ENCODE measurements at places on chromosomes 13 and 19.

- no peak for DNase-seq
Measured at GRCh38 chr19:2579678-2580280, 103.9 kb downstream of the GADD45B start.

- no peak for DNase-seq
Measured at GRCh38 chr13:48853728-48854102, 122.0 kb upstream of the FNDC3A start.

DNA sequence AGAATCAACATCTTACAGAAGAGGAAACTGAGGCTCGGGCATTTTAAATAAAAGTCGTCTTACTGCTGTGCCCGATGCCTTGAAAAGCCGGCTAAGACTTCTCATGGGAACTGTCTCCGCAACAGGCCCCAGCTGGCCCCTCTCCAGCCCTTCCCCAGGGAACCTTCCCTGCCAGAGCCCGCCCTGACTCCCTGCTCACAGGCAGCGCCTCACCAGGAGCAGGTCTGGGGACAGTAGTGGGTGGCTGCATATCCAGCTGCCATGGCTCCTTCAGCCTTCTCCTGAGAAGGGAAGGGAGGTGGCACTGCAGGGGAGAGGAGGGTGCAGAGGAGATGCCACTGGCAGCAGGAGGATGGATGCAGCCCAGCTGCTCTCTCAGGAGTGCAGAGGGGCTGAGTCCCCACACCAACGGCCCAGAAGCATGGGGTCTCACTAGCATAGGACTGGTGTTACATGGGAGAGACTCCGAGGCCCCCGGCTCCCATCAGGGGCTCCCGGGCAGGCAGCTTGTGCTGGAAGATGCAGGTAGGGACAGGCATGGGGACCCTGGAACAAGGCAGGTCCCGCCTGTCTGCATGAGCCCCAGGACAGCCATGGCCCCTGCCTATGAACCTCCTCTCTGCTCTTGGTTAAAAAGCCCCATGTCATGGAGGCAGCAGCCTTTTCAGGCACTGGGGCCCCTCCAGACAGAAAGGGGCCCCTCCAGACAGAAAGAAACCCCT lies 216.4 kb upstream of the SGCG start:
- DNase-seq, result no peak

GRCh38 chr13:40087091-40088002 lies 431.9 kb downstream of the COG6 start:
- no peak for DNase-seq

DNA sequence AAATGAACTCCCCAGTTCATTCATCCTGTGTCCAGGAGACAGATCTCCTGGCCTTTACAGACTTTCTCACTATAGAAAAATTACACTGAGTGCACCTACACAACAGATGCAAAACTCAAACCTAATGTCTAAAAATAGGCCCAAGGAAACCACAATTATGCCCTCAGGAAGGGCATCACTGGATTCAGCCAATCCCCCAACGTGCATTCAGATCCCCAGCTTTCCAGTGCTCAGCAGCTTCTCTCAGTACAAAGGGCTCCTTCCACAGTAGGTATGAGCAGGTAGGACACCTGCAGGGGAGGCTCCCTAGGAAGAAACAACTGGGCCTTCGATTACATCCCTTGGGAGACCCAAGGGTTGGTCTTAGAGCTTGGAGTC lies 2.1 kb downstream of the ZNF709 start:
- DNase-seq, result no peak

- no peak for DNase-seq
Measured at GRCh38 chr13:58989556-58989955, 1174.2 kb downstream of the DIAPH3 start.

GRCh38 chr13:95323930-95324662 lies 22.8 kb upstream of the ABCC4 start:
- no peak for DNase-seq

DNA sequence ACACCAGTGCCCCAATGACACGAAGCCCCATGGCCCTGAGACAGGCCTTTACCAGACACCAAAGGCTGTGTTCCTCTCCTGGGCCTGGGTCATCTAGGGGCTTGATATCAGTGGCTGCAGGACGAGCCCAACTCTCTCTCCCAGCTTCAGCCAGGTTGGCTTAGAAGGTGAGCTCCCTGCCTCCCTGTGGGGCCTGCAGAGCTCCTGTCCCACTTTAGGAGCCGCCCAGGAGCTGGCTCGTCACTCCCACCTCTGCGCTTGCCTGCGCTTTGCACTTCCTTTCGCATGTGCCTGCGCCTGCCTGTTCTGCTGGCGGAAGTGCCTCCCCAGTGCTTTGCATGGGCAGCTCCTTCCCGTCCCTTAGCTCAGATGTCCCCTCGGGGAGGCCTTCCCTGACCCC lies 4.9 kb downstream of the CALM3 start:
- DNase-seq, result no peak

GRCh38 chr19:54420068-54420382 lies 4.8 kb downstream of the TTYH1 start:
- no peak for DNase-seq

- DNase-seq, result no peak
Measured at GRCh38 chr13:59451236-59451635, 712.5 kb downstream of the DIAPH3 start.

GRCh38 chr13:29743201-29743786 lies 107.1 kb downstream of the UBL3 start:
- no peak for DNase-seq

DNA sequence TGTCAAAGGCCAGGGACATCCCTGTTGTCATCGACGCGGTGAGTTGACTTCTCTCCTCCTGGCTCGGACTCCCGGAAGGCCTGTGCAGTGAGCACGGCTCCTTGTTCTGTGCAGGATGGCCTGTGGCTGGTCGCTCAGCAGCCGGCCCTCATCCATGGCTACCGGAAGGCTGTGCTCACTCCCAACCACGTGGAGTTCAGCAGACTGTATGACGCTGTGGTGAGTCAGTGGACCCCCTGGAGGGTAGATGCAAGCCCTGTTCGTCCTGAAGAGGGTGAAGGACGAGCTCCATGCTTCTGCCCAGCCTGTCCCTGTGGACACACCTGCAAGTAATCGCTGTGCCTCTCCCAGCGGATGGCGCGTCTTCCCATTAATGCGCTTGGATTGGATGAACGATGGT lies 19.2 kb downstream of the NAXD start:
- no peak for DNase-seq

- DNase-seq, result no peak
Measured at GRCh38 chr13:95620825-95621498, 23.5 kb downstream of the DZIP1 start.

DNA sequence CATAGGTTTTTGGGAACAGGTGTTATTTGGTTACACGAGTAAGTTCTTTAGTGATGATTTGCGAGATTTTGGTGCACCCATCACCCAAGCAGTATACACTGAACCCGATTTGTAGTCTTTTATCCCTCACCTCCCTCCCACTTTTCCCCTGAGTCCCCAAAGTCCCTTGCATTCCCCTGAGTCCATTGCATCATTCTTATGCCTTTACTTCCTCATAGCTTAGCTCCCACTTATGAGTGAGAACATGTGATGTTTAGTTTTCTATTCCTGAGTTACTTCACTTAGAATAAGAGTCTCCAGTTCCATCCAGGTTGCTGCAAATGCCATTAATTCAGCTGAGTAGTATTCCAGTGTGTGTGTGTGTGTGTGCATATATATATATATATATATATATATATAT lies 97.2 kb upstream of the EDNRB start:
- DNase-seq, result no peak

DNA sequence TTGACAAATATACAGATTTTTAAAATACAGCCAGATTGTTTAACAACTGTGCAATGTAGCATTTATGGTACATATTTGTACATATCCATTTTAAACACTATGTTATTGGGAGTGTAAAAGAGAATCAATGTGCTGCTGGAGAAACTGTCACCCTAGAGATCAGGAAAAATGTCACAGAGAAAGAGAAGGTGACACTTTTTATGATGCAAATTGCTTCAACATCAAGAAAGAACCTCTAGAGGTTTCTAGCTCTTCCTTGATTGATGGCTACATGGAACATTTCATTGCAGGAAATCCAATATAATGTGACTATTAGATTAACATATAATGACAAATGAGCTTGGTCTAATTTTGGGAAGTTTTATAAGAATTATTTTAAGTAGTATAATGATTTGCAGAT lies 1491.2 kb upstream of the PCDH20 start:
- DNase-seq, result no peak

GRCh38 chr19:8608941-8609278 lies 1.6 kb downstream of the ADAMTS10 start:
- no peak for DNase-seq

DNA sequence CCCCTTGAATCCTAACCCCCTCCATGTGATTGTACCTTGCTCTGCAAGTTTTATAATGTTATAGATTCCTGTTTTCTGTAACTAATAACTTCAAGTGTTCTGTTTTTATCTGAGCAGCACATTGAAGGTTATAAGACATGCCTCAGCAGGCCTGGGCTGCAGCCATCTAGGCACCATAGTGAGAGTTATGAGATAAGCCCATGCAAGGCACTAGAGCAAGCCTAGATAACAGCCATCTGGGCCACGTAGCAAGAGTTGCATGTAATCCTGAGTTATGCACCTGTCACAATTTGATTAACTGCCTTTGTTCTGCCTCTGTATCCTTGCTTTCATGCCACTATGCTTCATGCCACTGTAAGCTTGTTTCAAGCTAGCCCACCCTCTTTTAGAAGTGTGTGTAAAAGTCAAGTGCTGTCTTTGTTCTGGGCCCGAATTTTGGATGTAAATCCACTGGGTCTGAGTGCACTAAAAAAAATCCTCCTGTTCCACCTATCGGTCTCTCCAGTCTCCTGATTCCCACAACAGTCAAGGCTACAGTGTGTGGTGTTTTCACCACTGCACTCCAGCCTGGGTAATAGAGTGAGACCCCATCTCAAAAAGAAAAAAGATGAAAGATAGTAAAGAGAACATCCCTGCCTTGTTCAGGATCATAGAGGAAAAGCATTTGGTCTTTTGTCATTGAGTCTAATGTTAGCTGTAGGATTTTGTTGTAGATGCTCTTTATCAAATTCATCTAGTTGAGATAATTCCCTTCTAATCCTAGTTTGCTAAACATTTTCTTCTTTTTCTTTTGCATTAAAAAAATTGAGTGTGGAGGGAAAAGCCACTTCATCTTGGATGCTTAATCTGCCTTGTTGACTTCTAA lies 16.0 kb upstream of the KBTBD6 start:
- DNase-seq, result no peak

- no peak for DNase-seq
Measured at GRCh38 chr13:89903115-89903514, 1444.4 kb upstream of the MIR17HG start.

- DNase-seq, result no peak
Measured at GRCh38 chr13:80444240-80445015, 103.5 kb upstream of the SPRY2 start.

DNA sequence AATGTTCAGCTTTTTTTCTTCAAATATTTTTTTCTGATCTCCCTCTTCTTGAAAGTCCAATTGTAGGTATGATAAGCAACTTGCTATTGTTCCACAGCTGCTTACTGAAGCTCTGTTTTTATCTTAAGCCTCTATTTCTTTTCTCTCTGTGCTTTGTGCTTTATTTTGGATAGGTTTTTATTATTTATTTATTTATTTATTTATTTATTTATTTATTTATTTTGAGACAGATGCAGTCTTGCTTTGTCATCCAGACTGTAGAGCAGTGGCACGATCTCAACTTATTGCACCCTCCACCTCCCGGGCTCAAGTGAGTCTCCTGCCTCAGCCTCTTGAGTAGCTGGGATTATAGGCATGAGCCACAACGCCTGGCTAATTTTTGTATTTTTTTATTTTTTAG lies 199.4 kb downstream of the KLF12 start:
- no peak for DNase-seq

- no peak for DNase-seq
Measured at GRCh38 chr19:7925171-7925851, 624 bp downstream of the CTXN1 start.

GRCh38 chr13:99642006-99642405 lies 140.7 kb downstream of the TM9SF2 start:
- no peak for DNase-seq

DNA sequence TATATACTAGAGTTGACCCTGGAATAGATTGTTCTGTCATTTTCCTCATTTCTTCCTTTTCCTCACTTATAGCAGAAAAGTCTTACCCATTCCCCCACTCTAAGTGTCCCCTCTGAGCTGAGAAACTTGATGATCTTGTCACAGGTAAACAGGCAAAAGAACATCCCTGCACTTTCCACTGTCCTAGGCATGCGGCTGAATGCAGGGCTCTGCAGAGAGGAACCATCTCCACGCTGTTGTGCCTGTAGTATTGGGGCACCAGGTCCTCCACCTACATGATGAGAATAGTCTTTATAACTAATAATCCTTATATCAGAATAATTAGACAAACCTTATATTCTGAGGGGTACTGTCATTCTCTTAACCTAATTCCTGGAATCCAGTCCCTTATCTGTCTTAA lies 211.3 kb downstream of the RBM26 start:
- DNase-seq, result no peak

DNA sequence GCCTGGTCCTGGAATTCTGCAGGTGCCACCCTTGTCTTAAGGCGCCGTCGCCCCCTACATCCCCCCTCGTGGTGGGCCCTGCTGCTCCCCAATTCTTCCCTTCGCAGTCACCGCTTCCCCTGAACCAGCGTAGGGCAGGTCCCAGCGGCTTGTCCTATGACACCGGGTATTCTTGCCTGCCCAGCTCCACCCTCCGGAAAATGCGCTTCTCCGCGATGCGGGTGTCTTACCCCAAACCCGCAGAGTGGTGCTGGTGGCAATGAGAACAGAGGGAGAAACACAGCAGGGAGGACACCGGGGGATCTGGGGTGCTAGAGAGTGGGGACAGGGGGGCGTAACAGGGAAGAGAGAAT lies 9.0 kb downstream of the ZNF808 start:
- DNase-seq, result no peak

DNA sequence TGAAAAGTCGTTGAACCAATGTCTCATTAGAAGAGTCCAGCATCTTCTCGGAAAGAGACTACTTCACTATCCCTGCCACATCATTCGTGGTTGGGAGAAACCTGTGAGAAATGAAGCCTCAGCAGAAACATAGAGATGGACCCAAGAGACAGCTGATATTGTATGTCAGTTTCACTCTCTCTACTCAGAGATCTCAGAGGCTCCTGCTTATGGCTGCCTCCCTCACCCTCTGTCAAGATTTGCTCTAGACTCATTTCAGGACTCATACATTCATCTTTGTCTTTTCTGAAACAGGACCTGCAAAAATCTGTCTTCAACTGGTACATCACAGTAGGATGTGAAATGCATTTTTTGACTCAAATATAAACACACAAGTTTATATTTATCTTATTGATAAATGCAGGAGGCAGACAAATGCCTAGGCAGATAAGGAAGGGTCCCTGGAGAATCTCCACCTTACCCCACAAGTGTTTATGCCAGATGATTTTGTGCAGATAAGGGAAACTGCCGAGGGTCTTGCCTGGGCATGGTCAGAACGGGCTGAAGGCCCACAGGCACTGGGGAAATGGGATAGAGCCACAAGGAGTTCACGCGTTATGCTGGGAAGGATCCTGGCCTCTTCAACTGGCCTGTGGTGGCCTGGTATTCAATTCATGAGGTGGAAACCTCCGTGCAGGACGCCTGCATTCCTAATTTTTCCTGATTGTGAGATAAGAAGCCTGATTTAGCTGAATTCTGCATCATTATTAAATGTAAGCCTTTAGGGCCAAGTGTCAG lies 1834.0 kb upstream of the PCDH20 start:
- no peak for DNase-seq

GRCh38 chr13:41457589-41458186 lies 338 bp downstream of the RGCC start:
- no peak for DNase-seq

- no peak for DNase-seq
Measured at GRCh38 chr13:94339116-94339687, 140.3 kb downstream of the DCT start.

- DNase-seq, result no peak
Measured at GRCh38 chr13:45103449-45103848, 16.9 kb upstream of the GTF2F2 start.
